Activated T-cell treated with anti-CD3 and anti-CD28 coated beads for 24 hours (primary cell): ENCODE measurements at places on chromosomes 2 and 18.

- DNase-seq, result no peak
Measured at GRCh38 chr2:207983641-207984042, 41.7 kb downstream of the PLEKHM3 start.

- DNase-seq, result no peak
Measured at GRCh38 chr2:149041482-149041881, 3.0 kb downstream of the LYPD6B start.

DNA sequence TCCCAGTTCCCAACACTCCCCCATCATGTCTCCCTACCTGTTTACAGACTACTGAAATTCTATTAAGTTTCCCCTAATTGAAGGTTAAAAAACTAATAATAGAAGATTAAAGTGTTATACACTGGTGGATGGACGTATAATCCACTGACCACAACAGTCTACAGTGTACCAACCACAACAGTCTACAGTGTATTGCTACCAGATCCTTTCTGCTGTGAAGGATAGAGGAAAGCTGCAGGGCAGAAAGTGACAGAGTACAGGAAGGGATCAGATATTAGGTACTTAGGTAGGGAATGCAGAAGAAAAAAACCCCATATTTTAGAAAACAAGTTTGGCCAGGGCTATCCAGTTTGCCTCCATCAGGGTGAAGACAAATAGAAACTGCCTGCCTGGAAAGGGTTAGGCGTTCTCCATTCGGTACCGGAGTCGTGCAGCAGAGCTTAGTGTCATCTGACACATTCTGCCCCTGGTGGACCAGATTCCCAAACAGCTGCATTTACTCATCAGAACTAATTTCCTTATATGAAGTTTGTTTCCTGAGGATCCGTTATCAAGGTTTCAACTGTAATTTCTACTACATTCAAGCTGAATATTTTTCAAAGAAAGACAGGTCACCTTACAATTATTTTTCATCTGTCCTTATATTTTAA lies 49.9 kb downstream of the KLF7 start:
- DNase-seq, result no peak

DNA sequence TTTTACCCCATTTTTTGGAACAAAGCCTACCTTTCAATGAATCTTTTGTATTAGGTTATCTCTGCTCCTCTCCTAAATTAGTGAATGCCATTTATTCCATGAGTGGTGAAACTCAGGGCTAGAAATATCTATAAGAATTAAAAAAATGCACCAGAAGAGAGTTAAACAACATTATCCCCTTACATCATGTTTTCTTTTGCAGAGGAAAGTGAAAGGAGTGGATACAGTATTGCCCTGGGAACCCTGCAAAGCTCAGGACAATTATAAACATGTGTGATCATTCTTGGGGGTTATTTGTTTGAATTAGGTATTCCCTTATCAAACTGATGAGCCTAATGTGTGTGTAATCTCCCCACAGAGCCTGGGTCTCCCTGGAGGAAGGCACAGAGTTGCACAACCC lies 559.2 kb downstream of the RNF144A start:
- no peak for DNase-seq
